ENCODE measurements at places on chromosomes 13 and 19. TPM values are rescaled to one million over a fixed set of nuclear protein-coding genes. Genes with fewer than 3 reads are reported as not detected.

Gene MTUS2
- not detected for total RNA-seq

GRCh38 chr13:102598061-102598460 lies 1.3 kb downstream of the TPP2 start:
- no peak for DNase-seq

DNA sequence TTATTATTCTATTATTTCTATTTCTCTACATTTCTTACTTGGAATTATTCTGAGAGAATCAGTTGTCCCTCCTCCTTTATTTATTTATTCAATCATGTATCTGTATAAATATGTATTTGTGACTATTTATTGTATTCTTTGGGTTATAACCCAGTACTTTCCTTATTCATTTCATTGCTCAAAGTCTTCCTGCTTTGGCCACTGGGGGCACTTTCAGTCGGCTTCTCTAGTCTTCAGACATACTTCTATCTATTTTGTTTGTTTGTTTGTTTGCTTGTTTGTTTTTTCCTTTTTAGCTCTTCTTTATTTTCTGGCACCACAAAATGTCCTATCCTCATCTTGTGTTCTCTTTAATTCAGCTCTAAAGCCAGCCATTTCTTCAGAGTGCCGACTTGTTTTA lies 260.4 kb downstream of the NALCN start:
- no peak for DNase-seq

- no peak for DNase-seq
These were observed 767.9 kb upstream of the SLITRK6 start for GRCh38 chr13:86567119-86567518.

DNA sequence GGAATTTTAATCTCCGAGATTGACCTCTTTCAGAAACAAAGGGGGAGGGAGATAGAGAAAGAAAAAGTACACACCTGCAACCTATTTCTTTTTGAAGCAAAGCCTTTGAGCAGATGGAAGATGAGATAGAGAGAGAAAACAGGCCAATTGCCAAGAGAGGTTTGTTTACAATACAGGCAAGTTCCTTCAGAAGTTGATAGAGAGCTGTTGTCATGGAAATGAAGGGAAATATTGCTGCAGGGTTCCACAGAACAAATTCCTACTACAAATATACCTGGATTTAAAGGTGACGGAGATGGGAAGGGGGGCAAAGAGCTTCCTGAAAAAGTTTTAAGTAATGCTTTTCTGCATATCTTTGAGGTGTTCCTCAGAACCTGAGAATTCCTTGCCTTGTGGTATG lies 388.4 kb downstream of the NDFIP2 start:
- DNase-seq: no peak

Data from esophagus squamous epithelium (tissue), 5 donors.